Myometrial cell (primary cell): ENCODE measurements at places on chromosomes 6 and 20. TPM values are rescaled to one million over a fixed set of nuclear protein-coding genes. Genes with fewer than 3 reads are reported as not detected.

PI16 gene
- not detected in 2 replicates for total RNA-seq

SOBP gene
- total RNA-seq: 0.53 and 1.2 TPM in 2 replicates

CASS4 gene
- total RNA-seq: 24.1 and 25.4 TPM in 2 replicates

RIPOR3 gene
- 0.35 and 0.58 TPM in 2 replicates for total RNA-seq
